Activated CD4-positive, alpha-beta T cell treated with anti-CD3 and anti-CD28 coated beads for 24 hours (primary cell): ENCODE measurements at places on chromosomes 7 and 10.

DNA sequence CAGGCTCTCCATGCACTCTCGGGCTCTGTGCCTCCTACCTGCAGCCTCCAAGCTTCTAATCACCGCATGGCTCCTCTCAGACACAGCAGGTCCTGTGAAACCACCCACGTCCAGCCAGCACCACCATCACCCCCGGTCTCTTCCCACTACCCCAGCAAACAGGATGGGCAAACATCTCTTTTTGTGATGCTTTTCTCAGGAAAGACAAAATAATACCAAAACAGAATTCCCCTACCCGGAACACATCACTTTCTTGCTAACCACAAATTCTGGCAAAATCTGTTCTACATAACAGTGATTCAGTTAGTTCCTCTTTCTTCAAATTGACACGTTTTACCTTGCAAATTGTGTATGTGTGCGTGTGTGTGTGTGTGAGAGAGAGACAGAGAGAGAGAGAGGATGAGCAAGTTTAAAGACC, 6.5 kb downstream of the SNX8 start:
- DNase-seq: no peak

GRCh38 chr10:118710487-118710886, 44.3 kb downstream of the CACUL1 start:
- no peak for DNase-seq

GRCh38 chr7:100901921-100902332, 6.2 kb upstream of the ACHE start:
- DNase-seq: no peak

DNA sequence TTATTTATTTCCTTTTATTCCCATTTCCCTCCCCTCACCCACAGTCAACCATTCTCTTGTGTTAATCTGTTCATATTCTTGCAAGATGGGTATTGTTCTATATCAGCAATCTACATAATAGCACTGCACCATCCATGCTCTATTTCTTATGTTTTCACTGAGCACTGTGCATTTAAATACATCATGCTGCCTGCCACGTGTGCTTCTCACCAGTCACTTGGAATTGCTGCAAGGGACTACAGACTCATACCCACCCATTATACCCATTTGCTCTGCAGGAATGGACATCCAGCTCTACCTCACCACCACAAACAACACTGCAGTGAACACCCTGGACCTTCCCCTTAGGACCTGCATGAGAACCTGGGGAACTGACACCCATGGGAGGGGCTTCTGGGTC, 20.8 kb downstream of the DLG5 start:
- DNase-seq: no peak

- DNase-seq: no peak
Observed at GRCh38 chr7:137476937-137477336, 133.4 kb upstream of the PTN start.

DNA sequence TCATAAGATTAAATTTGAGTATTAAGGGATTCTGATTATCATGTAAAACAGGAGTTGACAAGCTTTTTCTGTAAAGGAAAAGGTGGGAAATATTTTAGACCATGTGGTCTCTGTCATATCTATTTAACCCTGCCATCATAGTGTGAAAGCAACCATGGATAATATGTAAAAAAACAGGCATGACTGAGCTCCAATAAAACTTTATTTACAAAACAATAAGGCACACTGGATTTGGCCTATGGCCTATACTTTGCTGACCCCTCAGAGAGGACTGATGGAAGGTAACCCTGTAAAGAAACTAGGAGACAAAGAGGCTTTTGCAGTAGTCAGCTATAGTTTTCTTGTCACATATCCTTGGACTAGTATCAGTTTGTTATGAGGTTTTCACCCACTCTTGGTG, 130.5 kb upstream of the CDK13 start:
- no peak for DNase-seq

GRCh38 chr7:41685684-41686083, 17.2 kb downstream of the INHBA start:
- DNase-seq: no peak

DNA sequence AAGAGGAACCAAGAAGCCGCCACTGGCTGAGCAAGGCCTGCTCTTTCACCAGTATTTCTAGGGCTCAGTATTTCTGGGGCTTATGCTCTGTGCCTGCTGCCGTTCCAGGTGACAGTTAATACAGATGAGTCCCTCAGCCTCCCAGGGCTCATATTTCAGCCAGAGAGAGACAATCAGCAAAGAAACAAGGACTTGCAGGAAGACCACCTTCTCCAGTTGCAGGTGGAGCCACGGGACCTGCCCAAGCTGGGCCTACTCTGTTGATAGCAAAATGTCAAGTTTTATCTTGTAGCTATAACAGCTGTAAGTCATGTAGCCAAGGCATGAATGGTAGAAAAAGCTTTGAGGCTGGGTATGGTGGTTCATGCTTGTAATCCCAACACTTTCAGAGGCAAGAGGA, 42.7 kb downstream of the NPTX2 start:
- no peak for DNase-seq

DNA sequence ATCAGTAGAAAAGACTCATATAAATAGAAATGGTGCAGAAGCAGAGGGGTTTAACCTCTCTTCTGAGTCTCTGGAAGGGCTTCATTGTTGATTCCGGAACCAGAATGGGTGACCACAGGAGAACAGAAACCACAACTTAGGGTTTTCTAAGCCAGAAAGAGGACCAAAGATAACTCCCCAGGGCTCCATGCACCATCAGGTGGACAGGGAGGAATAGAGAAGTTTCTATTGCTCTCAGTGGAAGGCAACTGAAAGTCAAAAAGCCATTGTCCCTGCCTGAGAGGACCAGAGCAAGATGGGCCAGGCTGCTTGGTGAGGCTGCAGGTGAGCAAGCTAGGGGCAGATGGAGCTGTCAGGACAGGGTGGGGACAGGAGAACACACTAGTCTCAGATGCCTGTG, 14.6 kb upstream of the NPS start:
- no peak for DNase-seq

DNA sequence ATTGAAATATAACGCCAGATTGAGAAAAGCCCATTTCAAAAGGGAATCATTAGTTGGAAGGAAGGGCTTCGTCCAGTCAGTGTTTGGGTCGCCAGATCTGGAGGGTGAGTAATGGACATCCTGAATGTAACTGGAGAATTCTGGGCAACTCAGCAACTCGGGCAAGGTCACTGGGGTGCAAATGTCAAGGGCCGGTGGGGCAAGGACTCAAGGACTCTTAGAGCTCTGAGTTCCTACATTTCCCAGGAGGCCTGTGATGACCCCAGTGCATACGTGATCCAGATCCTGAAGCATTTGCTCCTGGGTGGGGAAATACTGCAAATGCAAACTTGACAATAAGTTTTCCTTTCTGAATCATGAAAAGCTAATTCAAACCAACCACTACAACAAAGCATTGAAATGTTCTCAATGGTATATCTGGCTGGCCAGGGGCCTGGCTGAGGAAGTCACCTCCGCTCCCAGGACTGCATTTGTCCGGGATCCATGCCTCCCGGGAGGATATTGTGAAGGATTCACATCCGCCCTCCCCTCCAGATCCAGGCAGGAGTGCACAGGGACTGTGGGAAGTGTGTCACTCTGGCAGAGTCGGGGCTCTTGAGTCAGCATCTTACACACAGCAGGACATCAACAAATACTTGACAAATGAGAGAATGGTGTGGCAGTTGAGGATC, 164.0 kb downstream of the FANK1 start:
- no peak for DNase-seq

DNA sequence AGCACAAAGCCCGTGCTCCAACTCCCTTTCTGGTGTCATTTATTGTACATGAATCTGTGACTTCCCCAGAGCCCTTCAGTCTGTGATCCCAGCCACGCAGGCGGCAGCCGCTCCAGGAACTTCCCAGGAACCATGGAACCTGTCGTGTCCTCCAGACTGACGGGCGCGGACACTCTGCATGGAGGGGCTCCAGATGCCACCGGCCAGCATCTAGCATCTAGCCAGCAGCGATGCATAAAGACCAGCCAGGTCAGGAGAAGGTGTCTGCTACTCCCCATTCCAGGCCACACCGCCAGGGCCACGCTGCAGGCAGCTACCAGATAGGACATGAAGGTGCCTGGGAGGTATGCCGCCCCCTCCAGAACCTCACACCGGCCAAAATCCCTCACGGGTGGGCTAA, 77.4 kb downstream of the PRKAG2 start:
- DNase-seq: no peak

GRCh38 chr10:85527616-85528317, 838.8 kb downstream of the GRID1 start:
- DNase-seq: no peak

GRCh38 chr10:30529373-30529998, 95.5 kb downstream of the MAP3K8 start:
- DNase-seq: peak; percentile 29

DNA sequence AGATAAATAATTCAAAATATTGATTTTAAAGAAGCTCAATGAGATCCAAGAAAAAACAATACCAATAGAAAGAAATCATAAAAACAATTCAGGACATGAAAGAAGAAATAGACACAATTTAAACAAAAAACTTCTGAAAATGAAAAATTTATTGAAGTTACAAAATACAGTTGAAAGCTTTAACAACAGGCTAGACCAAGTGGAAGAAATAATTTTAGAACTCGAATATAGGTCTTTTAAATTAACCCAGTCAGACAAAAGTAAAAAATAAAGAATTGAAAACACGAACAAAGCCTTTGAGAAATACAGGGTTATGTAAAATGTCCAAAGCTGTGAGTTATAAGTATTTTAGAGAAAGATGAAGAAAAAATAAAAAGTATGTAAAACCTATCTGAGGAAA, 152.4 kb upstream of the SMIM30 start:
- no peak for DNase-seq

- no peak for DNase-seq
Observed at GRCh38 chr7:140653319-140654108, 12.9 kb upstream of the DENND2A start.

- no peak for DNase-seq
Observed at GRCh38 chr7:143846692-143847091, 55.3 kb downstream of the TCAF1 start.

- DNase-seq: no peak
Observed at GRCh38 chr10:34374356-34375045, 440.6 kb downstream of the PARD3 start.

- DNase-seq: no peak
Observed at GRCh38 chr10:56090914-56091540, 270.0 kb downstream of the ZWINT start.

DNA sequence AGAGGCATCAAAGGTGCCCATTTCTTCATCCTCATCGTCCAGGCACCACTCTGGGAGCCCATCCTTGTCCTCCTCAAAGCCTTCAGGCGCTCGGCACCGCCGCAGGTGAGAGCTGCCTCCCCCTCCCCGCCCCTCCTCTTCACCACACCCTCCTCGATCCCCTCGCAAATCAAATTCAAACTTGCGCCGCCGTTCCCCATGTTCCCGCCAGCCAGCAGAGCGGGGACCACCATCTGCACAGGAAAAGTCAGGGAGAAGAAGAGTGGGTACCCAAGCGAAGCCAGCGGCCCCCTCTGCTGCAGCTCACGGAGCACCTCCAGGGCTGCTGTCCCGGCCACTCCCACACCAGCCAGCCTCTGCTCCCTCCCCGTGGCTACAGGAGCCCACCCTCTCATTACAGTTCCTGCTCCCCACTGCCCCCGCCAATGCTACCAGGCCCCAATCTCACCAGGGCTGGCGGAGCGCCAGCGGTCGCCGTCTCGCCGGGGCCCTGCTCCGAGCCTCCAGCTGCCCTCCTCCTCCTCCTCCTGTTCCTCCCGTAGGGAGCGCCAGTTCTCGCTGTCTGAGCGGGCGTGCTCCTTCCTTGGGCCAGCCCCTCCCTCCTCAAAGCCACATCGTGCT, 7.7 kb downstream of the GIGYF1 start:
- DNase-seq: no peak

- DNase-seq: no peak
Observed at GRCh38 chr10:19347621-19348020, 299.0 kb downstream of the MALRD1 start.

DNA sequence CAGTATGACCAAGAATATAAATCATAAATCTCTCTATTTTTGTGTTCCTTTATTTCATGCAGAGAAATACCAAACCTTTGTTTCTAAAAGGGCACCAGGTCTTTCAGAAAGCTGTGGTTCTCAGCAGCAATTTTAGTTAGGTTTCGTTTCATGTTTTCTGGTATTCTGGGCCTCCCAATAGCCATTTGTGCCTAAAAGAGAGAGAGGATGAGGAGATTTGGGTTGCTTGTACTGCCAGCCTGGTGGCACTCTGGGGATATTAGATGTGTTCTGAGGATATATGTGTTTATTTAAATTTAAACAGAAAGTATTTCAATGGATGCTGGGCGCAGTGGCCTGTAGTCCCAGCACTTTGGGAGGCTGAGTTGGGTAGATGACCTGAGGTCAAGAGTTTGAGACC, 471.7 kb downstream of the AUTS2 start:
- no peak for DNase-seq

DNA sequence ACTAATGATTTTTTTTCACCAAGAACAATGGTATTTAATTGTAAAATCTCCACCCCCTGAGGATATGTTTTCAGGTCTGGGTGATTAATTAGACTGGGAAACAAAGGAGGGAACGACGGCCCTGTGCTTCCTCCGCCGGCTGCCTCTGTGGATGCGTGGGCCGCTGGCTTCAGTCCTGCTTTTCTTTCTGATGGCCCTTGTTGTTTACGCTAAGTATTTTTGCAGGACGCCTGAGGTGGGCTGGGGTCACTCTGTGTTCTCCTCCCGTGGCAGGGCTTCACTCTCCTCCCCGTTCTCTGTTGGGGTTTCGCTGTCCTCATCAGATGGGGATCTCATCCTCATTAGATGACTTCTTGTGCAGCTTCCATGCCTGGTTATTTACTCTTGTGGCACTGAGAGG, 5.2 kb upstream of the ACBD5 start:
- no peak for DNase-seq

DNA sequence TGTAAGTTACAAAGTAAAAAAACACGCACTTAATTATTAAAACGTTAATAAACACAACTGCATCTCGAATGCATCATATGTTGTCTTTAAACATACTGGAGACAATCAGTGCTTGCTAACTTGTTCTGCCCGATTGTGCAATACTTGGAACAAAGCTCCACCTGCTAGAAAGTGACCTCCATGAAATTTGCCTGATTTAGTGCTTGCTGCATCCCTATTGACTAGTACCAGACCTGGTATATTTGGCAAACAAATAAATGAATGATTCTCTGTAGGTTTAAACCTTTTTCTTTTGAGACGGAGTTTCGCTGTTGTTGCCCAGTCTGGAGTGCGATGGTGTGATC, 6.2 kb downstream of the BZW2 start:
- no peak for DNase-seq
